ENCODE measurements at places on chromosomes 2 and 18.

DNA sequence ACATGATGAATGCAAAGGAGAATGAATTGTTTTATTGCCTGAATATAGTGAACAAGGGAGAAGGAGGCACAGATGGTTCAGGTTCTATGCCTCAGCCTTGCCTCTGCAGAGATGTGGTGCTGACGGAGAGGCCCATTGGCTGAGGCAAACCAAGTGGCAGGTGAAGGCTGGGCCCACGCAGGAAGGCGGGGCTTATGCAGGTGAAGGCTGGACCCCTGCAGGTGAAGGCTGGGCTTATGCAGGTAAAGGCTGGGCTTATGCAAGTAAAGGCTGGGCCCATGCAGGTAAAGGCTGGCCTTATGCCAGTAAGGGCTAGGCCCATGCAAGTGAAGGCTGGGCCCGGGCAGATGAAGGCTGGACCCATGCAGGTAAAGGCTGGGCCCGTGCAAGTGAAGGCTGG is 414.7 kb downstream of the LRATD1 start:
- DNase-seq, result no peak

GRCh38 chr18:57737400-57738060 is 65.6 kb downstream of the ATP8B1 start:
- DNase-seq, result peak; percentile 78

DNA sequence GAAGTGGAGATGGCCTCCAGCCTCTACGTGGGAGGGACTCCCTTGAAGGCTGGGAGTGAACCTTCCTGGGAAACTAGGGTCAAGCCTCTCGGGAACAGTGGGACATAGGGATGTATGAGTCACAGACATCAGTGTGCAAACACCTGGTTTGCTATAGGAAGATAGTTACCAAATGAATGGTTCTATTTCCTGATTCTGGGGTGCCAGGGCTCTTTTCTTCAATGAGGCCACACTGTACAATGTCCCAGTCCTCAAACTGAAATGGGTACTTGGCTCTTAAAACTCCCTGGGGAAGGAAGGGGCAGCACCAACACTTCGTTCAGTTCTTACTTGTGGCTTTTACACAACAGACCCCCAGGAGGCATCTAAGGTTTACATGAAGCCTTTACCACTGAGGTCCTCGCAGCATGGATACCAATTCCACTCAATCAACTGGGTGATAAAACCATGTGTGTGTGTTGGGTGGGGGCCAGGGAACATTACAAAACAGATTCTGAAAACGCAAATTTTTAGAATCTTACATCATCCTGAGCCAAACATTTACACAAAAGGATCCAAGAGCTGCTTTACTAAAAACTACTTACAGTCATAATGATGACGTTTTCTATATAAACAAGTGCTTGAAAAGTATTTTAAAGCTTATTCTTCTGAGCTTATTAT is 10.4 kb downstream of the ERFE start:
- DNase-seq, result no peak

DNA sequence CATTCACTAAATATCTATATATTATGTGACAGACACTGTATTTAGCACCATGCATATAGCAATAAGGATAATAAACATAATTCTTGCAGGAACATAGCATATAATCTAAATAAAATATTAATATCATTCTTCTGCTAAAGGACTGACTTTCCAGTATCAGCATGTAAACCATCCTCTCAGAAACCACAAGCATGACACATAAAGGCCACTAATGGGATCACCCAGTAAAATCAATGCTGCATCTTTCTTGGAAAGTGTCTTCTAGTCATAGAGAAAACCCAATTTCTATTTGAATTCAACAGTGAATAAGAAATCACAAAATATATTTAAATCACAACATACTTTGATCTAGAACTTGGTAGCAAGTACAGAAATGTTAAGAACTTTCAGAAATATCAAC is 5.8 kb upstream of the LRP1B start:
- DNase-seq, result no peak
